ENCODE measurements at places on chromosomes 4 and X. TPM values are rescaled to one million over a fixed set of nuclear protein-coding genes. Genes with fewer than 3 reads are reported as not detected.
A peak's percentile ranks its signal among the peaks of the same experiment; 100 is the strongest.

Gene RENBP
- 14.7 TPM for total RNA-seq

DNA sequence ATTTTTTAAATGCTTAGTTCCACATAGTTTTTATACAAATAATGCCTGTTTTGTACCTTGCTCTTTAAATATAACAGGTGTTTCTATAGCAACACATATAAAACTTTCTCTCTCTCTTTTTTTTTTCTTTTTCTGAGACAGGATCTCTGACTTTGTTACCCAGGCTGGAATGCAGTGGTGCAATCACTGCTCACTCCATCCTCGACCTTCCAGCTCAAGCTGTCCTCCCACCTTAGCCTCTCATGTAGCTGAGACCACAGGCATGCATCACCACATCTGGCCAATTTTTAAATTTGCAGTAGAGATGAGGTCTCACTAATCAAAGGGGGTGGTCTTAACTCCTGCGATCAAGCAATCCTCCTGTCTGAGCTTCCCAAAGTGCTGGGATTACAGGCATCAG lies 18.3 kb upstream of the SULT1E1 start:
- DNase-seq, result no peak

GRCh38 chr4:67122029-67122428 lies 423.3 kb downstream of the CENPC start:
- no peak for DNase-seq

GRCh38 chr4:8592366-8593263 lies at the start of gene CPZ:
Gene CPZ, plus strand, starts transcription at chr4:8592765. Its CDS starts 69 bp downstream, at chr4:8592834.
- DNase-seq, result peak; percentile 36
